Stimulated activated CD4-positive, alpha-beta T cell treated with anti-CD3 and anti-CD28 coated beads, Interleukin-1b, Interleukin-23, amount 100 ng/mL, for 1 hour (primary cell): ENCODE measurements at places on chromosomes 3 and 15.

DNA sequence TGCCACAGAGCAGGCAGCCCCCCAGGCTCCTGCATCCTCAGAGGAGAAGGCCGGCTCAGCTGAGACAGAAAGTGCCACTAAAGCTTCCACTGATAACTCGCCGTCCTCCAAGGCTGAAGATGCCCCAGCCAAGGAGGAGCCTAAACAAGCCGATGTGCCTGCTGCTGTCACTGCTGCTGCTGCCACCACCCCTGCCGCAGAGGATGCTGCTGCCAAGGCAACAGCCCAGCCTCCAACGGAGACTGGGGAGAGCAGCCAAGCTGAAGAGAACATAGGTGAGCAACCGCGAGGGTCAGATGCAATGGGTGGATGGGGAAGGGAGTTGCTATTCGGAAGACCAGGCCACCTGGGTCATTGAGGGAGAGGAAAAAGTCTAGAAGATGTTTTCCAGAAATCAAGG lies 53.0 kb downstream of the GAP43 start:
- no peak for DNase-seq

- no peak for DNase-seq
Measured at GRCh38 chr3:16311960-16312451, 47.0 kb downstream of the OXNAD1 start.

- DNase-seq = no peak
Measured at GRCh38 chr3:121836064-121836463, 1.1 kb downstream of the EAF2 start.

GRCh38 chr3:192892981-192893700 lies 24.5 kb downstream of the MB21D2 start:
- DNase-seq = no peak

DNA sequence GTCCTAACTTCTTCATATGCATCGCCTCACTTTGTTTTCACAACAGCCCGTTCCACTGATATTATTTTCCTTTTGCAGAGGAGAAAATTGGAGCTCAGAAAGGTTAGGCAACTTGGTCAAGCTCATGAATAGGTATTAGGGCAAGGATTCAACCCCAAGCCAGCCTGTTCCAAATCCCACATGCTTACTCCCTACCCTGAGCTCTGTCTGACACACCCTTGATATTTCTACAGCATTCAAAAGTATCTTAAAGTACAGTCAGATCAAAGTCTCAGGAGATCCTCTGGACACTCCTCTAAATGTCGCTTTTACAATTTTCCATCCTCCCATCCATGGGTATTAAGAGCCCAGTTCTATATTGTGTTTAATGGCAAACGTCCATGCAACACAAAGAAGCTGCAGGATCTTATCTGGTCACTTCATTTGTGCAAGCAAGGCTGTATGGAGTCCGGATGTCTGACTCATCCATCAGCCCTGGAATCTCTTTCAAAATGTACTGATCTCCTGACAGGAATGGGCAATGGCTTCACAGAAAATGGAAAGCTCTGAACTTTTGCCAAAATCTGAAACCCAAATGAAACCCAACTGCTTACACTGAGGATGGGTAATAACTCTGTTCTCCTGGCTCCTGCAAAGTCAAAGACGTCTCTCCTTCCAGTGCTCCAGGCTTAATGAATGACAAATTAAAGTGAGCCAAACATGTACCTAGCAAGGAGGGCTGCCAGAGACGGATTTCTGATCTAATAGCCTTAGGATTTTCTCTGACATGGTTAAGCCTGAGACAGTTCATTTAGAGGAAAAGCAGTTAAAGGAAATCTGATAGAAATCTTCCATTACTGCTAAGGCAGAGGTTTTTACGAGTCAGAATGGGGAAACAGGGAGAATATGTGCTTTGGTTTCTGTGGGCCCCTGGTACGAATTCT lies 230.9 kb upstream of the RORA start:
- DNase-seq = no peak
